ENCODE measurements at places on chromosomes 7 and 10.

DNA sequence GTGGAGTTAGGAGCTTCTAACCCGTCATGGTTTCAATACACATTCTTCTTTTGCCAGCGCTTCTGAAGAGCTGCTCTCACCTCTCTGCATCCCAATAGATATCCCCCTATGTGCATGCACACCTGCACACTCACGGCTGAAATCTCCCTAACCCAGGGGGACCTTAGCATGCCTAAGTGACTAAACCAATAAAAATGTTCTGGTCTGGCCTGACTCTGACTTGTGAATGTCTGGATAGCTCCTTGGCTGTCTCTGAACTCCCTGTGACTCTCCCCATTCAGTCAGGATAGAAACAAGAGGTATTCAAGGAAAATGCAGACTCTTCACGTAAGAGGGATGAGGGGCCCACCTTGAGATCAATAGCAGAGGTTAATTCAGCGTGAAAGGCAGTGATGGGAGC, 22.4 kb downstream of the PRSS2 start:
- no peak for DNase-seq

GRCh38 chr10:62856021-62856420, 39.9 kb upstream of the EGR2 start:
- no peak for DNase-seq

- DNase-seq = no peak
Observed at GRCh38 chr10:50619882-50620281, 3.9 kb downstream of the SGMS1 start.

- DNase-seq = no peak
Observed at GRCh38 chr7:104883248-104883717, 130.7 kb upstream of the KMT2E start.

DNA sequence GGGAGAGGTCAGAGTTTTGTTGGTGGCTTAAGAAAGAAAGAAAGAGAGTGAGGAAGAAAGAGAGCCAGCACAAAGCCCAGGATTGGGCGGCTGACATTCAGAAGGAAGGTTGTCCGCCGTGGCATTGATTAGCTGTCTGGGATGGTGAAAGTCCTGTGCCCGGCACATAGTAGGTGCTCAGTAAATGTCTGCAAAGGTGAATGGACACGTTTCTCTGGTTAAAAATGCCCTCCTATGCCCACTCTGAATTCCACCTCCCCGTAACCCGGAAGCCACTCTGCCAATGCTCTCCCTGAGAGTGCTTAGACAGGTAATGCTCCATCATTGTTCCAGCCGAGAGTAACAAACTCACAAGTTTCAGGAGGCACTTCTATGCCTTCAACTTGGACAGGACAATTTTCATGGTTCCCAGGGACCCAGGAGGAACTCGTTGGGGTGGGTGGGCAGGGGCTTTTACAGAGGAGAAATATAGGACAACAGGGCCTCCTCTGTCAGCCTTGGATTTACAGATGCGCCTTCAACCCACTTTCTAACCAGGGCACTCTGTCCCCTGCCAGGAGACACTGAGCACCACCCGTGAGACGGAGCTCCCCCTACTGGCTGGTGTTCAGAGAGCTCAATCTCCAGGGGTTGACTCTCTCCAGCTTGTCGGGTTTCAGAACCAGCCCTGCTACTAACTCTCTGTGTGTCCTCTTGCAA, 411.5 kb upstream of the ZMIZ1 start:
- peak; percentile 6 for DNase-seq

GRCh38 chr7:125668321-125668993, 738.8 kb upstream of the POT1 start:
- DNase-seq = no peak

GRCh38 chr10:3173171-3173878, 743 bp upstream of the PITRM1 start:
- DNase-seq = peak; percentile 72

GRCh38 chr7:86499986-86500385, 143.7 kb upstream of the GRM3 start:
- DNase-seq = no peak

DNA sequence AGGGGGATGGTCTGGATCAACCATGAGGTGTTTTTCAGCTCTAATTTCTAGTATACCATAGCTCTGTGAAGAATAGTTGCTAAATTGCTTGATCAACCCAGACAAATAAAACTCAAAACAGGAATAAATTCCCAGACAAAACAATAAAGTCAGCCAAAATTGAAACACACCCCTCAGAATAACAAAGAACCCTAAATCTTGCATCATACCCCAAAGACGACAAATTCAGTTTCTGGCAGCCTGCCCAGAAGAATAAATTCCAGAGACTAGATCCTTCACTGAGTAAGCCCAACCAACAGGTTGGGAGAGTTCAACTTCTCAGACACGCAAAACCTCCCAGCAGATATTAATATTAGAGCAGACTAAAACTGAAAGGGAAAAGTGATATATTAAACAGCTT, 11.2 kb upstream of the SEM1 start:
- DNase-seq = no peak

DNA sequence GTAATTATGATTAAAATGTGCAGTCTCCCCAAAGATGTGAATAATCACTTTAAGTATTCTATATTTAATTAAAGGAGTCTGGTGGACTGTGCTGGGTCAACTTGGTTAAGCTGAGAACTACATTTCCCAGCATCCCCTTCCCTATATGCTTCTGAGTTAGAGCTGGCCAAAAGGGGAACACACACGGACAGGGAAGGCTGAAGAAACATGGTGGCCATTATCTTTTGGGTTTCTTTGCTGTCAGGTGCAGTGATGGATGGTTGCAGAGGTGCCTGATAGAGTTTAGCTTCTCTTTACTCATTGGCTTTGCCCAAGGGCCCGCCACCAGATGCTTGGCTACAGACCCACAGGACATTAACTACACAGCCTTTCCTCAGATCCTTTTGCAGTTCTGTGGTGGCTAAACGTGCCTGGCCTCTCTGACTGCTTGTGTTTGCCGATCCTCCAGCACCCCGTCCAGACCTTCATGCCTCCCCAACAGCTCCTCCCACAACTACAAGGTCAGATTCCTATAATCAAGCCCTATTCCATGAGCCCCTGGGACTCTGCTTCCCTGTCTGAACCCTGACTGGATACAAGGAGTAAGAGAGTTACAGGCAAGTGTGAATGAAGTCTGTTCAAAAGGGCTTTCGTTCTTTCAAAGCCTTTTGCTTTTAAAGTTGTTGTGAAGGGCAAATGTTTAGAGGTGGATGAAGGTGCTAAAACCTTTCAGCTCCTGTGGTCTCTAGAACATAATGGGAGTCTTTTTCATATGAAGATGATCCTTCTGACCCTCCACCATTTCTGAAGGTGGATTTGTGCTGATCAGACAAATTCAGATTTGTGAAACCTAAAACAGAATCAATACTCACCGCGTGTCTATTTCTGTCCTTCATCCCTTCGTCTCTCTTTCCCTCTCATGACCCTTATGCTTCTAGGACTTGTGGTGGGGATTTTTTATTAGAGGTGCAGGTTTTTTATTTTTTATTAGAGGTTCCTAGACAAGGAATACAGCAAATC, 21.5 kb downstream of the BUB3 start:
- no peak for DNase-seq

DNA sequence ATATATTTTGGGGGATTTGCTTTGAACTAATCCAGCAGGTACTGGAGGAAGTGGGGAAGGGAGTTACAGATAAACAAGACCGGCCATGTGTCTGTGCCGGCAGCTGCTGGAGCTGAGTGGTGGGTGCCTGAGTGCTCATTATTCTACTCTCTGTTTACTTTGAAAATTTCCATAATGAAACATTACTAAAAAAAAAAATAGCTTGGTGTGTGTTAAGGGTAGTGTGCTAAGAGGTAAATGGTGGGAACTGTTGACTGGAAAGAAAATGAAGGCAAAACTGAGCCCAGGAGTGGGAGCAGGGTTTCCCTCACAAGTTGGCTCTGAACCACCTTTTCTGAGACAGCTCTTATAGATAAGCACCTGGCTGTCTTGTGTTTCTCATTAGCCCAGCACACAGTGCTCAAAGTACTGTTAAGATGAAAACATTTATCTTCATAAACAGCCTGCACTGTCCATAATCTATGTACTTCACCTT, 50.6 kb downstream of the PARD3 start:
- no peak for DNase-seq

DNA sequence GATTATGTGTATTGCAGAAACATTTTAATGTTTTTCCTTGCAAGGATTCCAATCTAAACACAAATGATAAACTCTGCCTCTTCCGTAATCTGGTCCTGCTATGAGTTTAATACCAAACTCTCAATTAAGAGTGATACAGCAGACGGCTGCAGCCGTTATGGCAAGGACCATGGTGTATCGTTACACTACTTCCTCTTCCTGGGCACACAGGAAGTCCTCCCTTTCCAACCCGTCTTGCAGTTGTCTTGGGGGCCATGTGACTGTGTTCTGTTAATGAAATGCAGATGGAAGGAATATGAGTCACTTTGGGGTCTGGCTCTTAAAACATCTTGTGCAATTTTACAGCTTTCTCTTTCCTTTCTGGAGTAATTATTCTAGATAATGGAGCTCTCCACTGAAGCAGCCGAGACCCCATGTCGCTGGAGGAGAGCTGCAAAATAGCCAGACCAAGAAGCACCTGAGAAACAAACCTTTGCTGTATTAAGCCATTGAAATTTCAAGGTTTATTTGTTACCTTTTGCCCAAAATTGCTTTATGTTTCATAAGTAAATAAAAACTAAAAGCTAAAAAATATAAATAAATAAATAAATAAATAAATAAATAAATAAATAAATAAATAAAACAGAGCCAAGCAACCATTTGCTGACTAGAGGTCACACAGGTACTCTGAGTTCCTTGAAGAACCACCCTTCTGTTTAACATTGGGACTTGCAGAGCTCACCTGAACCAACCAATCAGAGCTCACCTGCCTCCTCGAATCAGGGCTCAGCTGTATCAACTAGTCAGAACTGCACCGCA, 74.7 kb downstream of the FRMPD2 start:
- no peak for DNase-seq

- no peak for DNase-seq
Observed at GRCh38 chr10:24966962-24967481, 14.6 kb upstream of the PRTFDC1 start.

DNA sequence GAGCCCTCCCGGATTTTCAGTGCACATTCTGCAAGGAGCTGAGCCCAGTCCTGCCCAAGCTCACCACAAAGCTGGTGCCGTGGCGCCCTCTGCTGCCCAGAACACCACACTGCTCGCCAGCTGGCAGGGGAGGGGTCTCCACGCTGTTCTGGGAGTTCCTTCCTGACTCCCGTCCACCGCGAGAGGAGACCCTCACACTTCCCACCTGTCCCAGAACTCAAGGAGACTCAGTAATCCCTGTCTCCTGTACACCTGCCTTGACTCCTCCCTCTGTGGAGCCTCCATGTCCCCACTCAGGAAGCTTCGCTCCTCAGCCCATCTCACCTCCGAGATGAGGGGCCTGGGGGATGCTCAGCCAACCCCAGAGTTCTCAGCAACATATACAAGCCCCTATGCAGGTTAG, 11.3 kb downstream of the C10orf105 start:
- peak; percentile 34 for DNase-seq

DNA sequence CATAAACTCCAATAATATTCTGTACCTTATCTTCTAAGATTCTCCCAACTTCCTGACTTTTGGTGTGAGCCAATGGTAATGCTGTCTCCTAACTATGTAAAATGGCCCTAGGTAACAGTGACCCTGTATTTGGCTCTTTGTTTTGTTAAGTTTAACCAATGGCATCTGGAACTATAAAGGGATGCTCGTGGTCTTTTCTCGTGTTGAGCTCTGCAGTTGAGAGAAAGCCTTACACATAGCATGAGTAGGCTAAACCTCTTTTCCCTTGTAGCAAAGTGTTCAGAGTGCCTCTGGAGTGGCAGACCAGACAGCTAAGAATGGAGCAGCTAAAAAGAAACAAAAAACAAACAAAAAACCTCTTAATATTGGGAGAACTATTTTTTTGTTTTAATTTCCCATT, 5.2 kb downstream of the TES start:
- DNase-seq = no peak

DNA sequence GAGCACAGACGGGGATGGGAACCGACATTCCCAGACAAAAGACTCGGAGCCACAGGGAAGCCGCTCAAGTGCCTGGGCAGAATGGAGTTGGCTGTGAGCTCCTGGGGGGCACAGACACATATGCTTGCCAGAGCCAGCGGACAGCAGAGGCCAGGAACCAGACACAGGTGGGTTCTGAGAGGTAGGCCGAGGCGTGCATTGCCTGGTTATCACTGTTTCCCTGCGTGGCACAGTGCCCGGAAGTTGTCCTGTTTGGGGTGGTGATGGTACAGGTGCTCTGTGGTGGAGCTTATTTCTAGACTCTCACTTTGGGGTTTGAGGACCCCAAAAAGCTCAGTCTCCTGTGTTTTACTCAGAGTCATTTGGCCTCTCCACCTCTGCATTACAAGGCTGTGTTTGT, 2.5 kb downstream of the PALD1 start:
- no peak for DNase-seq

DNA sequence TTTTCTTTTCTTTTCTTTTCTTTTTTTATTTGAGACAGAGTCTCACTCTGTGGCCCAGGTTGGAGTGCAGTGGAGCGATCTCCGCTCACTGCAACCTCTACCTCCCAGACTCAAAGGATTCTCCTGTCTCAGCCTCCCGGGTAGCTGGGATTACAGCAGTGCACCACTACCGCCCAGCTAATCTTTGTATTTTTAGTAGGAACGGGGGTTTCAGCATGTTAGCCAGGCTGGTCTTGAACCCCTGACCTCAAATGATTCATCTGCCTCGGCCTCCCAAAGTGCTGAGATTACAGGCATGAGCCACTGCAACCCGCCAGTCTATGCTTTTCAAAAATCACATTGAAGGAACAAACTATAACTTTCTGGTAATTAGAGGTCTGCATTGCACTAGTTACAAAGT, 2.4 kb downstream of the USP6NL start:
- no peak for DNase-seq

GRCh38 chr7:128017862-128018845, 13.1 kb downstream of the LRRC4 start:
- DNase-seq = no peak

DNA sequence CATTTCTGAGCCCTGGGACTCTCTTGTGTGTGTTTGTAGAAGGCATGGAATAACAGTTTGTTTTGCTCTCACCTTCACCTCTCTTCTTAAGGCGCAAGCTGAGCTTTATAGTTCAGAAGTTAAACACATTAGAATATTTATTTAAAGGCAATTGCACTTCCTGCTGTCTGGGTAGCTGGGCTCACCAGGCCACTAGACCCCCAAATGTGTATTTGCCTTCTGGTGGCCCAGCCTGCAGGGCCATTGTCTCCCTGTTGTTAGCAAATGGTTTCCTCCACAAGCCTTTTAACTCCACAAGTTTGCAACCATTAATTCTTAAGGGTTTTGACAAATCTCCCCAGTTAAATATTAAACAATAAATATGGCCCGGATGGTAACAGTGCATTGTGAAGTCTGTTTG, 31.1 kb upstream of the NEUROD6 start:
- no peak for DNase-seq

DNA sequence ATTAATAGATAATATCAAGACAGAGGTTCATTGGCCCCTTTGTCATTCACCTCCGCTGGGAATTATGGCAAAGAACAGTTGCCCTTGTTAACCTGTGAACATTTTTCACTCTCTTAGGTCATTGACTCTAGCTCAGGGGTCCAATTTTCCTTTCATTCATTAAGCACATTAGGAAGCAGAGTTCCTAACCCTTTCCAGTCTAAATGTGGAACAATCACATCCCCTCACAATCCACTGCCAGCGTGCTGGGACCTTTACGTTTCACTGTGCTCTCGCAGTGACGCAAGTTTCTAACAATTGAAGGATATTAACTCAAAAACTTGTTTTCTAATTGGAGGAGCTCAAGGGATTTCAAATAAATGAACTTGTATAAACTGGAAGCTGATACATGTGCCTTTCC, 79.3 kb upstream of the MEOX2 start:
- no peak for DNase-seq
